ENCODE measurements at places on chromosomes 11 and 22. TPM values are rescaled to one million over a fixed set of nuclear protein-coding genes. Genes with fewer than 3 reads are reported as not detected.

Gene SLC7A4
- 0.29 TPM for total RNA-seq

Gene ZNF280B
- total RNA-seq: 3.3 TPM

Gene PRSS23
- 64.2 TPM for total RNA-seq

DNA sequence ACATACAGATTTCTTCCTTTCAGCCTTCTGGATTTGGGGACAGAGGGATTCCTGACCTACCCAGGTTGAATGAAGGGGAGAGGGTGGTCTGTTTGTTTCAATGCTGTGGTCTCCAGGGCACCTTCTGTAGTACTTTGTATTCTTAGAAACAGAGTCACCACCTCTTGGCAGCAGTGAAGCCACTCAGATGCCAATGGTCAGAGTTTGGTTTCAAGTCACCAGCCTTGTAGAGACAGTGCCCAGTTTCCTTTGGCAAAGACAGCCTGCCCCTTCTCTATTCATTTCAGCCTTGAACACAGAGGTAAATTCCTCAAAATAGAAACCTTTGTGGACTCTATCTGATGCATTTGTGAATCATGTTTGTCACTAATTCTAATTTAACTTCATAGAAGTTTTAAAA is 111.7 kb upstream of the RASSF10 start:
- no peak for DNase-seq

- DNase-seq: no peak
Measured at GRCh38 chr22:37626556-37627075, 12.9 kb upstream of the SH3BP1 start.

GRCh38 chr22:23104187-23104971 is 34.1 kb downstream of the GNAZ start:
- DNase-seq: no peak

- no peak for DNase-seq
Measured at GRCh38 chr11:123129920-123130319, 65.1 kb downstream of the CLMP start.

DNA sequence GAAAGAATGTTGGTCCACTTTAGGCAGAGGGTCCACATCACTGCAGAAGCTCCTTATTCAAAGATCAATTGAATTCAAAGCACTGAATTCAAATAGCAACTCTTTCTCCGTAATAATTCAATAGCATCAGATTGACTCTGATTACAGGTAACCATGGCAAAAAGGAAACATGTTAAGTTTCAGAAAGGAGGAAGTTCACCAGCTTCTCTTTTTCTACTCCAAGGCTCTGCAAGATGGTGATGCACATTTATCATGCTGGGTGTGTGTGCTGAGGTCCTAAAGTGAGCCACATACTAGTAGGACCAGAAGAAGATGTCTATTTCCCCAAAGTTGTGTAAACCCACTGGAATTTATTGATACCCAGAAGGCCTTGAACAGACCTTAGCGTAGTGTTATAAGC is 18.0 kb upstream of the DRD2 start:
- no peak for DNase-seq

Measured in epithelial cell of proximal tubule (primary cell).